Non-pigmented ciliary epithelial cell (primary cell): ENCODE measurements at places on chromosomes 16 and 17.

DNA sequence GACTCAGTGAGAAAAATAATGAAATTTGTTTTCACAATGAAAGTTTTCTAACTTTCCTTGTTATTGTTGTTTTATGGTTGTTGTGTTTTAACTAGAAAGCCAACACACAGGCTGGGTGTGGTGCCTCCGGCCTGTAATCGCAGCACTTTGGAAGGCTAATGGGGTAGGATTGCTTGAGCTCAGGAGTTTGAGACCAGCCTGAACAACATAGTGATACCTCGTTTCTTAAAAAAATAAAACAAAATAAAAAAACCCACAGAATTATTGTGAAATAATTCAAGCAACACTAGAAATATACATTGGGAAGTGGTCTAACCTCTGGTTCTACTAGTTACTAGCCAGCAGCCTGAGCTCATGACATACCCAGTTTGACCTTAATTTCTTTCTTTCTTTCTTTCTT lies 630 bp downstream of the MILR1 start:
- no peak for DNase-seq

- no peak for DNase-seq
Observed at GRCh38 chr16:80500961-80501525, 39.8 kb upstream of the DYNLRB2 start.

GRCh38 chr17:49577963-49578362 lies 2.3 kb downstream of the NXPH3 start:
- no peak for DNase-seq

DNA sequence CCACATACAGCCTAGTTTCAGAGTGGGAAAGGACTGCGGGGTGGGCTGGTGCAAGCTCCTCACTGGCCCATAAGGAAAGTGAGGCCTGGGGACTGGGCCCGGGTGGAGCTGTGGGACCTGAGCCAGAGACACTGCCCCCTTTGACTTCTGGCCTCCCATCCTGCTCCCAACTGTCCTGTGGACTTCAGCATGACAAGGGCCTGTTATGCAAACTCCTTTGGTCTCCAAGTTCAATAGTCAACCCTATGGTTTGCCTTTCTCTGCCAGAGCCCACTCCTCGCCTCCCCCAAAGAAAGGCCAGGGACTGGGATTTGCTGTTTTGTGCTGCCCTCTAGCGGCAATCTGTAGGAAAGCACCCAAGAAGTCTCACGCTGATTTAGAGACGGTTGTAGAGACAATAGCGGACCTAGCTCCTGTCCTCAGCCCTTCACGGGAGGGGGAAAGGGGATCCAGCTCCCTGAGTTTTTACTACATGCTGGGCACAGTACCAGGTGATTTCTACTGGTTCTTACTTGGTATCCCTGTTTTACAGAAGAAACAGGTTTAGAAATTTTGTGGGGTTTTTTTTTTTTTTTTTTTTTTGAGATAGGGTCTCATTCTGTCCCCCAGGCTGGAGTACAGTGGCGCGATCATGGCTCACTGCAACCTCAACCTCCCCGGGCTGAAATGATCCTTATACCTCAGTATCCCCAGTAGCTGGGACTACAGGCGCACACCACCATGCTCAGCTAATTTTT lies 1.2 kb upstream of the TLCD3B start:
- DNase-seq: no peak

DNA sequence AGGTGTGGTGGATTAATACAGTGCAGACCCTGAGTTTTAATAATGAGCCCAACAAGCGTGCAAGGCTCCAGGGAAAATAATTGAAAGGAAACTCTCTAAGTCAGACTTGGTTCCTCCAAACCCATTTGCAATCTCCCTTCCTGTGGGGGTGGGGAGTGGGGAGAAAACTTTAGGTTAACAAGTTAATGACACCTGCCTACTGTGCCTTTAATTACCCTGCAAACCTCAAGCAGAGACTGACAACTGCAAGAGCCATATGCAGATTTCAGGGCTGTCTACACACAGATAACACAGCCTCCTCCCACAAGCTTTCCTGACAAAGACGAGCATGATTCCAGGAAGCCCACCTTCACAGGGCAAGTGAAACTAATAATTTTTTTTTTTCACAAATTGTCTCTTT lies 359.3 kb downstream of the HS3ST4 start:
- DNase-seq: no peak

DNA sequence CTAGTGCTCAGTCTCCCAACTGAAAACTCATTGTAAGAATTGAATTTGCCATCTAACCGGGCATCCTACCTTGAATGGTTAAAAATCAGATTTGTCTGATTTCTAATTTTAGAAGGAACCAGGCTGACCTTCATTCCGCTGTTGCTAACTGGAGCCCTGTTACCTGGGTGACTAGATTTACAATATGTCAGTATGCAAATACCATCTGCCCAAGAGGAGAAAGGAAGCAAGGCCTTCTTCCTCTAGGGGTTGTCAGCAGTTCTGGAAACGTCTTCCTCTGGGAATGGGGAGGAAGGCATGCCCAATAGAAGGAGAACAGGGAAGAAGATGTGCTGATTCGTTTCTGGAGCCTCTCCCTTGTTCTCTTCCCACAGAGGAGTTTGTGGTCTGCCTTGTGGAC lies 137.9 kb downstream of the PITPNC1 start:
- no peak for DNase-seq

- DNase-seq: no peak
Observed at GRCh38 chr17:4204190-4204589, 59.6 kb downstream of the ANKFY1 start.

DNA sequence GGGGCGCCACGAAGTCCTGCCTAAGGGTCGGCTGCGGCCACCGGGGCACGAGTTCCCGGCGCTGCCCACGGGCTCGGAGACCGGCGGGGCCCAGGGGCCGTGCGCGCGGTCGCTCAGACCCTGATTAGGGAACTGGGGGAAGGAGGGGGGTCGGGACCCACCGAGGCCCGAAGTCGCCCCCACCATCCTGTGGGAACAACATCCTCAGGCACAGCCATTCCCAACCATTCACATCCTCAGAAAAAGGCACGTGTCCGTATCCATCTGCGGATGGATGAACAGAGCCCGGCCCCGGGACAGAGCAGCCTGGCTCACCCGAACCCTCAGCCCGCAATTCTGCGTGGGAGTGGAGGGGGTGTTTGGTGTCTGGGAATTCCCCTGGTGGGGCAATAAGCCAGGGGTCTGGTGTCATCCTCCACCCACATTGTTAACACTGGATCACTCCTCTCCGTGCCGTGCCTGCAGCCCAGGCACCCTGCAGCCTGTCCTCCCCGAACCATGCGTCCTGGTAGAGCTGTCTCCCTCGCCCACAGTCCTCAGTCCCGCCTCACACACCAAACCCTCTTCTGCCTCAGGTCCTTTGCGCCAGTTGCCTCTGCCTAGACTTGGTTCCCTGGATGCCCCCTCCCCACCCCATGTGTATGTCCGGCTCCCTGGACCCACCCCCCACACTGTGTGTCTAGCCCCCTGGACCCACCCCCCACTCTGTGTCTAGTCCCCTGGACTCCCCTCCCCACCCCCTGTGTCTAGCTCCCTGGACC lies 789 bp upstream of the CCDC57 start:
- DNase-seq: peak; percentile 36

GRCh38 chr17:81542431-81543338 lies 9.5 kb downstream of the FAAP100 start:
- DNase-seq: no peak

DNA sequence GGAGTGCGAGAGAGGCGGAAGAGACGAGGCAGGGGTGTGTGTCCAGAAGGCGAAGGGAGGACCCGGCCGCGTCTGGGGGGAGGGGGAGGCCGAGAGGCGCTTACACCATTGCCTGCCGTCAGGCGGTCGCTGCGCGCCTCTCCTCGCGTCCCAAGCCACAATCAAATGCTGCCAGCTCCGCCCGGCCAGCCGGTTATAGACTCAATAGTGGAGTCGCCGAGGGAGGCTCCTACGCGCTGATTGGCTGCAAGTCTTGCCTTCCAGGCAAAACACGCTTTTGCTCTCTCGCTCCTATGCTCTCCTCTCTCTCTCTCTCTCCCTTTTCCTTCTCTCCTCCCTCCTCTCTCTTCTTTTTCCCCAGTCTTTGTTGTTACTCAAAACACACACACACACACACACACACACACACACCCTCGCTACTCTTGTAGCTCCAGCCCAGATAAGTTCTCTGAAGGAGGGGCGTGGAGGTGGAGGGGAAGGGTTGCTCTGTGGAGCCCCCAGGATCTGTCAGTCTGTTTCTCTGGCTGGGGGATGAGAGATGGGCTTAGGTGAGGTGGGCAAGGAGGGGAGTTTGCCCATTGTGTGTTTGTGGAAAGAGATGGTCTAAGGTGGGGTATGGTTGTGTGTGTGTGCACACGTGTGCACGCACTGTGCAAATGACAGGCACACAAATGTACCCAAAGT lies at the start of gene DLX3:
DLX3 (minus strand) TSS at position 170 of the 684 bp plus-strand sequence. CDS start 226 bp downstream, outside the sequence.
- DNase-seq: peak; percentile 22

DNA sequence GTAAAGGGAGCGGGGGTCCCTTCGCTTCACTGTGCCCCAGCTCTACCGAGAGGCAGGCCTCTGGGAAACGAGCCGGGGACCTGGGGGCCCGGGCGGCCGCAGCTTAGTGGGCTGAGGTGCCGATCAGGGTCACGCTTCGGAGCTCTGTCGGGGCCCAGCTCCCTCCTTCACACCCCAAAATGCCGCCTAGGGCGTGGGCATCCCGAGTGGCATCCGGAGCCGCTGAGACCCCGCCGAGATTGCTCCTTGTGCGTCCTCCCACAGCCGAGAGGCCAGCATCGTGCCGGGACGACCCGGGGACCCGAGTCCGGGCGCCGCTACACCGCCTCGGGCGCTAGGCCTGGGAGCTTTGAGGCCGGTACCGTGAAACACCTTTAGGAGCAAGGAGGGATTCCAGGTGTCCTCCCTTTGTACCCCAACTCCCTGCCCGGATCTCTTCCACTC lies 1.3 kb downstream of the SALL1 start:
- no peak for DNase-seq

DNA sequence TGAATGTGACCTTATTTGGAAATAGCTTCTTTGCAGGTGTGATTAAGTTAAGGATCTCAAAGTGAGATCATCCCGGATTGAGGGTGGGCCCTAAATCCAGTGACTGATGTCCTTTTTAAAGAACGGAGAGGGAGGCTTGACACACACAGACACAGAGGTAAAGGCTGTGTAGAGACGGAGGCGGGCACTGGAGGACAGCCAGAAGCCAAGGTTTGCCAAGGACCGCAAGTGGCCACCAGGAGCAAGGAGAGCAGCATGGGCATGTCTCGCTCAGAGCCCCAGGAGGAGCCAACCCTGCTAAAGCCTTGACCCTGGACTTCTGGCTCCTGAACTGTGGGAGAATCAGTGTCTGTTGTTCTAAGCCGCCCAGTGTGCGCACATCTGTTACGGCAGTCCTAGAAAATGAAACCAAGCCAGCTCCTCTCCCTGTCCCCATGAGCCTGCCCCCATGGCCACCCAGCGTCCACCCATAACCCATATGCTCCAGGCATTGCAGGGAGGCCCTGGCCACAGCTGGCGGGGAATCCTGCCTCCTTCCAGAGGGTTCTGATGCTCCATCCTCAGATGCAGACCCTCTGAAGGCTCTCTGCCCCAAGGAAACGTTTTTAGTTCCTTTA lies 15.2 kb downstream of the CNGB1 start:
- no peak for DNase-seq

GRCh38 chr16:28826141-28826540 lies 3.3 kb downstream of the ATXN2L start:
- no peak for DNase-seq

DNA sequence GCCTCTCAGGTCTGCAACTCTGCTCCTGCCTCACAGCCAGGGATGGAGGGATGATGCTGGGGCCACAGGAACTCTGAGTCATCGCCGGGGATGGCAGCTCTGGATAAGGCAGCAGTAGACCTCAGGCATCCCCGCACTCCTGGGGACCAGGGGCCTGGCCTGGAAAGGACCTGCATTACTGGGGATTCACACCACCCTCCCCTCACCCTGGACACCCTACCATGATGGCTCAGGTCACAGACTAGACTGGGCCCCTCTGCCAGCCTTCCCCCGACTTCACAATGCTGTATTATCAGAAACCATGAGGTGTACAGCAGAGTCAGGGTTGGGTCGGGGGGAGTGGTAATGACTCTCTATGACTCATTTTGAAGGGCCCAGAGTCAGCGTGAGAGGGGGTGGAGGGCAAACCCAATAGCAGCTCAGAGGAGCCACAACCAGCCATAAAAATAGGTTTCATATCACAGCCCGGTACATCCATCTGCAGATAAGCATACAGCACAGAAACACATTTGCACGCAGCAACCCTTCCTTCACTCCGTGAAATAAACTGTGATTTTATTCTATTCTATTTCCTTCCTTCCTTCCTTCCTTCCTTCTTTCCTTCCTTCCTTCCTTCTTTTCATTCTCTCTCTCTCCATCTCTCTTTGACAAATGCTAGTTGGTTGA lies 28.8 kb downstream of the DYNLRB2 start:
- peak; percentile 61 for DNase-seq

DNA sequence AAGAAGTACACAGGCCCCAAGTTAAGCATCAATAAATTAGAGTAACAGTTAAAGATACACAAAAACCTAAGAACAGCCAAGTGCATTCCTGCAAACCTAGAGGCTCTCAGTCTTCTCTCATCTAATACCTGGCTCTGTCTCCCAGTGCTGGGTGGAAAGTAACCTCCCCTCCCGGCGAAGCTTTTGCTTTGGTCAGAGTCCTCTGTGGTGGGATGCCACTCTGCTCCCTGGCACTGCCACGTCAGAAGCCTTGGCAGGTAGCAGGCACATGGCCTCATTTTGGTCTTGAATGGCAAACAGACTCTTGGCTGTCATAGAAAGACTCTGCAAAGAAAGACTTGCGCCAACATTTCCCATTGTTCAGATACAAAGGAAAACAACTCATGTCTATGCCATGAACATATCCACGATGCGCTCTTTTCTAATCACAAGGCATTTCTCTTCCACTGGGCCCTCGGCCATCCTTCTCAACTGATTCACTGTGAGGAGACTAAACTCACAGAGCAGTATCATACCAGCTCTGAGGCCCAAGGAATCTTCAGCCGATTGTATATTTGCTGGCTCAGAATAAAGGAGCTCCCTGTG lies 21.2 kb downstream of the MTHFSD start:
- DNase-seq: no peak

DNA sequence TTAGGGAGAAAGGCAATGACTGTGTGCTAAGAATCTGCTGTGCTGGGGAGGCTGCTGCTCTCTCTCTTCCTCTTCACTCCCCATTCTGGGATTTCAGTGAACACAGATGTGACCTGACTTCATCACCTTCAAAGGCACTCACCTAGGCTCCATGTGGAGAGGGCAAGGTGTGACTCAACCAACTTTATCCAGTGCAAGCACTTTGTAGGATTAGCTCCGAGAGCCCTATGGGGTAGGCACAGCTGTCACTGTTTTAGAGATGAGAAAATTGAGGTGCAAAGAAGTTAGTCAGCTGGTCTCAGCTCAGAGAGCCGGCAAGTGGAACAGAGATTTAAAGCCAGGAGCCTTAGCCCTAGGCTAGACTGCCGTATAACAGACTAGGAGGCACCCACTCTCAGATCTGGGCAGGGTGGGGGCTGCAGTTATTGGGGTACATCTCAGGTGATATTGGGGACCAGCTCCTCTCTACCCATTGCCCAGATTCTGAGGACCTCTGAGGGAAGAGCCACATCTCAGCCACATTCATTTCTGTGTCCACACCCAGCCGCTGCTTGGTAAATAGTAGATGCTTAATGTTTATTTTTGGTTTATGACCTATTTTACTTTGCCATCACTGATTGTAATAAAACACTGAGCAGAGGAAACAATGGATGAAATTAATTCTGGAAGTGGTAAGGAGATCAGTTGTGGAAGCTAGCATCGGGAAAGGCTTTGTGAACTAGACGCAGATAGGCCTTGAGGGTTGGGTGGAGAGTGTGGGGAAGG lies 138.8 kb downstream of the CCDC182 start:
- no peak for DNase-seq
